CD4-positive, alpha-beta T cell treated with Interleukin-17A for 4 hours (primary cell): ENCODE measurements at places on chromosomes 7 and 10.

DNA sequence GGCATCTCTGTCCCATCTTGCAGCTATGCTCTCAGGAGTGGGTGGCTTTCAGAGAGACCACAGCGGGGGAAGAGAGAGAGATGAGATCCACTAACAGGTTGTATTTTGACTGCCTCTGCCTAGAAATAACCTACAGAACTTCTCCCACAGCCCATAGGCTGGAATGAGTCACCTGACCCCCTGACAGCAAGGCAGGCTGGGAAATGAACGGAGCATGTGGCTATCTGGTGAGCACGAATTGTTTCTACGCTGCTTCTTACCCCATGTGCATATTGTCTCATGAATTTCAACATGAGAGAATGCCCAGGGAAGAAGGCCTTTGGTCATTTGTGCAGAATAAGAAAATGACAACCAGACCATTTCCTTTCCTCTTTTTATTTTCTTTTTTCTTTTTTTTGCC, 151.3 kb downstream of the SNX10 start:
- DNase-seq: no peak

- DNase-seq: no peak
Observed at GRCh38 chr7:204326-204725, 12.0 kb downstream of the FAM20C start.

DNA sequence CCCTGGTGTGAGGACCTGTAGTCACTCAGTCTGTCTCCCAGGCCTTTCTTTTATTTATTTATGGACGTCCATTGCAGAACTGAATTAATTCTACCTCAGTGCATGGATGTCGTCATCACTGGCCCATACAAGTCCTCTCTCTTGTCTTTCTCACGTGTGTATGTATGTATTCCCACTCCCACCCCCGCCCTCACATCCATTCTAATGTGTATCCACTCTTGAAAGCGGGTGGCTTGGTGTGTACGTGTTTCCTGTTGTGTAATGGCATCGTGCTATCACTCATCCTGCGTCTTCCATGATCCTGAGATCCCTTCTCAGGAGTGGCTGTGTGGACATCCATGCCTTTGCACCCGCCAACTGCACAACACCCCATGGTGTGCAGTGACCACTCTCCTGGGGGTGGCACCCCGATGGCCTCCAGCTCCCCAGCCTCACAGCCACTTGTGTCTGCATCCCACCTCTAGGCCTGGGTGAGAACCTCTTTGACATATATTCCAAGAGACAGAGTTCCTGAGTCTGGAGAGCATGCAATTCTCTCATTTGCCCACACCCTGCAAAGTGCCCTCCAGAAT, 3.0 kb upstream of the AOC1 start:
- no peak for DNase-seq

DNA sequence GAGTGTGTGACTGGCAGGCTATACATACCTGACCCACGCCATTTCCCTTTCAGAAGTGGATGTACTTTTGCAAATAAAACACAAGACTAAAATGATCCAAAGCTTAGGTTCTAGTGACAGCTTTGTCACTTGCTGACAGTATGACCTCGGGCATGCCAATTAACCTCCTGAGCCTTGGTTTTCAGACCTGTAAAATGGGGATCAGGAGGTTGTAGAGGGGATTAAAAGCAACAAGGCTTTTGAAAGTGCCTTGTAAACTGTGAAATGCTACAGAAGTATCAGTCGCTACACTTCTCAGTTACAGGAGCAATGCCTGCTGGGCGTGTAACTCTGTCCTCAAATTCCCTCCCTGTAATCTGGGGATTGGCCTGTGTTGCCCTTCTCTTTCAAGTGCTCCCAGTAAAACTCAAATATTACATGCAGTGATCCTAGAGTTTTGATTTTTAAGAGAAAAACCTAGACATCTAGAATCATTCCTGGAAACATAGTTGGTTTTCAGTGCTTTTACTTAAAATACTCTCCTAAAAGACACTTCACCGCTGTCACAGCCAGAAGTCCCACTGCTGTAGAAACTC, 8.8 kb upstream of the GRB10 start:
- no peak for DNase-seq

DNA sequence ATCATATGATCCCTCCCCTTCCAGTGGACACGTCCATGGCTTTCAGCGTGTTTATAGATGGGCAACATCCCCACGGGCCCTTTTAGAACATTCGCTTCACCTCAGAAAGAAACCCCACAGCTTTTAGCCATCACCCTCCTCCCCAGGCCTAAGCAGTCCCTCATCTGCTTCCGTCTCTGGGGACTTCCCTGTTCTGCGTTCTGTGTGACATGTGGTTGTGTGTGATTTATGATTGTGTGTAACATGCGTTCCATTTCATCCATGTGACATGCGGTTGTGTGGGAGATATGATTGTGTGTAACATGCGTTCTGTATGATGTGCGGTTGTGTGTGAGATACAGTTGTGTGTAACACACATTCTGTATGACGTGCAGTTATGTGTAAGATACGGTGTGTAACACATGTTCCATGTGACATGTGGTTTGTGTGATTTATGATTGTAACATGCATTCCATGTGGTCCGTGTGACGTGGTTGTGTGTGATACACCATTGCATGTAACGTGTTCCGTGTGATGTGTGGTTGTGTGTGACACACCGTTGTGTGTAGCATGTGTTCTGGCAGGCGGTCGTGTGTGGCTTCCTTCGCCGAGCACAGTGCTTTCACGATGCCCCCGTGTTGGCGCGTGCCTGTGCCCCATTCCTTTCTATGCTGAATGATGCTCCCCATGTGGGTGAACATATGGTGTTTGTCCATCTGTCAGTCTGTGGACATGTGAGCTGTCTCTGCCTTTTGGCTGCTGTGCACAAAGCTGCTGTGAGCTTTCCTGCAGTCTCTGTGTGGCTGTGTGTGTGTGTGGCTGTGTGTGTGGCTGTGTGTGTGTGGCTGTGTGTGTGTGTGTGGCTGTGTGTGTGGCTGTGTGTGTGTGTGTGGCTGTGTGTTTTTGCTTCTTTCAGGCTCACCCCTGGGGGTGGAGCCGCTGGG, 26.2 kb downstream of the PWWP2B start:
- DNase-seq: no peak

GRCh38 chr10:3333426-3333825, 160.8 kb upstream of the PITRM1 start:
- DNase-seq: no peak

- DNase-seq: no peak
Observed at GRCh38 chr10:44935966-44936295, 23.7 kb upstream of the RASSF4 start.

GRCh38 chr7:150407588-150408392, 28.7 kb downstream of the ZNF775 start:
- no peak for DNase-seq

DNA sequence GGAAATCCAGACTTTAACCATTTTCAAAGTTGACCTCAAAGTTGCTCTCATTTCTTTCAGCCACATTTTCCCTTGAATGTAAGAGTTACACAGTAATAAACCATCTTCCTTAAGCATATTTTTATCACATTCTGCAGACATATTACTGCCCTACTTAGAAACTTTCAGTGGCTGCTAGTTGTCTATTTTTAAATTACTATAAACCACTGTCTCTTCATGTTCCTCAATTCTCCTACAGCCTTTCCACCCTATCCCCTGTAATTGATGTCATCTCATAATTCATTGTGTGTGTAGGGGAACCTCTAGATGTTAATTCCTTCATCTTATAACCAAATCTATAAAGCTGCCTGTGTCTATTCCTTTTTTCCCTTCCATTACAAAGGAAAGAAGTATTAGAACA, 78.1 kb upstream of the STRIP2 start:
- DNase-seq: no peak

GRCh38 chr10:43202224-43202656, 64.0 kb downstream of the CSGALNACT2 start:
- DNase-seq: peak; percentile 72

GRCh38 chr7:139982927-139983920, 79.5 kb downstream of the PARP12 start:
- no peak for DNase-seq

- no peak for DNase-seq
Observed at GRCh38 chr10:59844436-59844835, 61.9 kb downstream of the CCDC6 start.

GRCh38 chr7:21883069-21883468, 62.6 kb downstream of the CDCA7L start:
- no peak for DNase-seq

- DNase-seq: no peak
Observed at GRCh38 chr7:107996072-107996882, 6.7 kb downstream of the LAMB1 start.

GRCh38 chr10:5659702-5660528, 6.5 kb downstream of the ASB13 start:
- peak; percentile 34 for DNase-seq

- no peak for DNase-seq
Observed at GRCh38 chr10:74863551-74863950, 37.2 kb downstream of the KAT6B start.

- no peak for DNase-seq
Observed at GRCh38 chr7:103751311-103751880, 238.1 kb downstream of the RELN start.

DNA sequence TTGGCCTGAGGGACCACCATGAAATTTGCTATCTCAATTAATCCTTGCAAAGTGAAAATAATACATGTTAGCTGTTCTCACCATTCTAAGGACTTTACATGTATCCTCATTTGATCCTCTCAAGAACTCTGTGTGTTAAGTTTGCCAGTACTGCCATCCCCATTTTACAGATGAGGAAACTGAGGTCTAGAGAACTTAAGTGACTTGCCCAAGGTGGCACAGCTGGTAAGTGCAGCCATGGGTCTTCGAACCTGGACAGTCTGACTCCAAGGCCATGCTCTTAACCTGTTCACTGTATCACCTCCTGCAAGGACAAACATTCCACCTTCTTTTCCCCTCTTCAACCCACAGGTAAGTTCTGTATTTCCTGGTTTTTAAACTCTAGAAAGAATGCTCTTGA, 85.3 kb upstream of the NFE2L3 start:
- no peak for DNase-seq

- DNase-seq: peak; percentile 61
Observed at GRCh38 chr7:43764039-43764761, 5.7 kb downstream of the BLVRA start.

- DNase-seq: no peak
Observed at GRCh38 chr10:114336823-114337509, 67.3 kb downstream of the AFAP1L2 start.

GRCh38 chr10:127337801-127338200, 141.4 kb upstream of the INSYN2A start:
- no peak for DNase-seq

GRCh38 chr7:113628948-113629847, 289.6 kb downstream of the PPP1R3A start:
- DNase-seq: no peak

- DNase-seq: no peak
Observed at GRCh38 chr7:100819586-100819985, 7.7 kb downstream of the EPHB4 start.

GRCh38 chr10:129939416-129940275, 24.4 kb downstream of the EBF3 start:
- no peak for DNase-seq

GRCh38 chr10:58212622-58213021, 55.1 kb downstream of the IPMK start:
- DNase-seq: no peak

DNA sequence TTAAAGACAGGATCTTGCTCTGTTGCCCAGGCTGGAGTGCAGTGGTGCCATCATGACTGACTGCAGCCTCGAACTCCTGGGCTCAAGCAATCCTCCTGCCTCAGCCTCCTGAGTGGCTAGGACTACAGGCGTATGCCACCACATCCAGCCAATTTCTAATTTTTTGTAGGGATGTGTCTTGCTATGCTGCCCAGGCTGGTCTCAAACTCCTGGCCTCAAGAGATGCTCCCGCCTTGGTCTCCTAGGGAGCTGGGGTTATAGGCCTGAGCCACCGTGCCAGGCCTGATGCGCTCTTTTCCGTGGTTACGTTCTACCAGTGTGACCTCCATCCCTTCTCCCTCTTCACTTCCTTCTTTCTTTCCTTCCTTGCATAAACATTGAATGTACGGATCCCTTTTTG, 34.2 kb upstream of the IL15RA start:
- no peak for DNase-seq

DNA sequence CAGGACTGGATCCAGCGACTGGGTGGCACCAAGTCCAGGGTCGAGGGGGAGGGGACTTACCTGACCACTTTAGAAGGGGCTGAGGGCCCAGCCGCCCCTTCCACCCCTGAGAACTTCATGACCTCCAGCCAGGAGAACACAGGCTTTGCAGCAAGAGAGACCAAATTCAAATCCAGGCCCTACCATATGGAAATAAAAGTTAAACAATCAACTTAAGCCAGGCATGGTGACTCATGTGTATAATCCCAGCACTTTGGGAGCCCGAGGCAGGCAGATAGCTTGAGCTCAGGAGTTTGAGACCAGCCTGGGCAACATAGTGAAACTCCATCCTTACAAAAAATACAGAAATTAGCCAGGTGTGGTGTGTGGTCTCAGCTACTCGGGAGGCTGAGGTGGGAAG, 61.9 kb downstream of the COL13A1 start:
- DNase-seq: no peak

DNA sequence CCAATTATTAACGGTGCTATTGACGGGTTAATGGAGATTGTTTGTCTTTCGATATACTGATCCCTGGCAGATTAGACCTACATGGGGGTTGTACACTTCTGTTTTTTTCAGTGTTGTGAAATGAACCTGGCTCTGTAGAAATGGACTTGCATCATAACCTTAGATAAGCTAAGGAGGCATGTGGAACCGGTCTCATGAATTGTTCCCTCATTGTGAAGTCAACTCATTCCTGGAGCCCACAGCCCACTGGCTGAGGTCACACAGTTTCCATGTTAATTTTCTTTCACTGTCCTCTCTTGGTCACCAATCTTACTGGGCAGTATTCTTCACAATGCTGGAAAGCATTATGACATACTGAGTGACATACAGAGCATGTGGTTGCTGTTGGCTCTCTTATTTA, 202.8 kb downstream of the BMPER start:
- DNase-seq: no peak

GRCh38 chr7:138970446-138970845, 10.7 kb downstream of the KIAA1549 start:
- no peak for DNase-seq

DNA sequence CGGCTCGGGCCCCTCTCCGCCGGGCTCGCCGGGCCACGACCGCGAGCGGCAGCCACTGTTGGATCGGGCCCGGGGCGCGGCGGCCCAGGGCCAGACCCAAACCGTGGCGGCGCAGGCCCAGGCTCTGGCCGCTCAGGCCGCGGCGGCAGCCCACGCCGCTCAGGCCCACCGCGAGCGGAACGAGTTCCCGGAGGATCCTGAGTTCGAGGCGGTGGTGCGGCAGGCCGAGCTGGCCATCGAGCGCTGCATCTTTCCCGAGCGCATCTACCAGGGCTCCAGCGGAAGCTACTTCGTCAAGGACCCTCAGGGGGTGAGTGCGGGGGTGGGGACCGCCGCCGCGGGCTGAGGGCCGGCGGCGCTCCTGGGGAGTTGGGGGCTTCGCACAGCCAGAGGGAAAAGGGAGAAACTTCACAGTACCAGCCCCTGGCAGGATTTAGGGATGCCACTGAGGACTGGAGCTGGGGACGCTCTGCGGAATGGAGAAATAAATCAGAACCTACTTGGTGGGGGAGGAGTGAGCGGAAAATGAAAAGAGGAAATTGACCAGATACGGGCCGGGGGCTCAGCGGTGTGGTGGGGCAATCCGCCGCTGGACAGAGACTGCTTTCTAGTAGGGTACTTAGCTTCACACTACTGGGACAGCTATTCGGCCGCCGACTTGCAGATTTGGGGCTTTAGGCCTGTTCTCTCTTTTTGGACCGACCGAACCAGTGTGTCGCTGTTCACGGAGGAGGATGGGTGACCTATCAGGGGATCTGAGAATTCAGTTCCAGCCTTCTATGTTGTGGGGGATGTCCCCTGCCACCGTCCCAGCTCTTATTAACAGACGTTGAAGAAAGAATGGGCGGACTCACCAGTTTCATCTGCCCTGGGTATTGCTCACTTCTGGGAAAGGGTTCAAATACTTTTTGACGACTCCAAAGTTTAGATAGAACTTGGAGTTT, 669 bp downstream of the PI4K2A start:
- DNase-seq: peak; percentile 28
